Sigmoid colon (tissue), 7 donors: ENCODE measurements at places on chromosomes 7 and 10. TPM values are rescaled to one million over a fixed set of nuclear protein-coding genes. Genes with fewer than 3 reads are reported as not detected.

GRCh38 chr10:62661143-62661542 is 143.4 kb upstream of the ADO start:
- no peak for DNase-seq

WASL gene
- total RNA-seq: 34.6 TPM

- DNase-seq: no peak
Observed at GRCh38 chr10:89574368-89574767, 39.0 kb upstream of the SLC16A12 start.

PNLIPRP3 gene
- not detected for total RNA-seq

GRCh38 chr10:29569795-29570194 is 65.0 kb downstream of the SVIL start:
- DNase-seq: no peak

KIF11 gene
- 0.71 TPM for total RNA-seq

GRCh38 chr10:123800289-123800688 is 91.3 kb downstream of the CPXM2 start:
- no peak for DNase-seq

CCZ1B gene
- total RNA-seq: 48.9 TPM

DNA sequence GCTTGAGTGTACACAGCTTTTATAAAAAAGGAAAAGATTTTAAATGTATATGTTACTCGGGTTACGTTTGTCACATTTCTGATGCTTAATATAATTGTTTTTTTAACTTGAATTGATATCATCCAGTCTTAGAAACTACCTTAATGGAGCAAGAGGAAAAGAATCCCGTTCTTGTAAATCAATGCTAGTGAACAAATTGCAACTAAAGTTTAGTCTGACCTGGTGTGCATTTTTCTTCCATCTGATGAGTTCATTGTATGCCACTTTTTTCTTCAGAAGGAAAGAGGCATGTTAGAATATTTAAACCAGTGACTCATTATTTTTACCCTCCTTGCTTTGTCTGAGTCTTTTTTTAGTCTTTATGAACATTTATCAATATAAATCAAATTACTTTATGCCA is 34.7 kb downstream of the NET1 start:
- no peak for DNase-seq

DNA sequence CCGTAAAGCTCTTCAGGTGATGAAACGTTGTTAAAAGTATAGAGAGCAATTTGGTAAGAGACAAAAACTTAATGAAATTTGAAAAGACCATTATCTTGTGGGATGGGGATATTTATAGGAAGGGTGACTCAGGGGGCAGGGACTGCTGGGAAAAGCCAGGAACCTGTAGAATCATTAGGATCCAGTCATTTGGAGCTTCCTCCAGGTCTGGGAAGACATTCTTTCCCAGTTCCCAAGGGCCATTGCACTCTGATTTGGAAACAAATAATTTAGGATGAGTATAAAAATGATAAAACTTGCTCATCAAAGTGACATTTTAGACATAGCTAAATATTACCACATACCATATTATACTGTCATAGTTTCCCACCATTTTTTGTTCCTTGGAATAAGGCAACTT is 143.9 kb downstream of the PFKFB3 start:
- no peak for DNase-seq

DNA sequence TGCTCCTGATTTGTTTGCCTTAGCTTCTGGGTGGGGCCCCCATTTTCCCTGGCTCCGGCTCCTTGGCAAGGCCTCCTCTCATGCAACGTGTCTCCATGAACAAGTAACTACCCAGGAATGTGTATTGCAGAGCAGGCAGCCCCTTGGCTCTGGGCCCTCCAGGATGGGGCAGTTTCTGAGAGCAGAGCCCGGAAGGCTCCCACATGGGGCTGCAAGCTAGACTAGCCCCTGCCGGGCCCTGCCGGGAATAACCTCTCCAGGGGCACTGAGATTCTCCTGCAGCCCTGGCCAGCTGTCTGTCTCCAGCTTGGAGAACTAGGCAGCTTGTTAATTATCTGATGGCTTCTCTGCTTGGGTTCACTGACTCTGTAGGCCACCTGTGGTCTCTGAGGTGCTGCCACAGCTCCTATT is 184.0 kb upstream of the INHBA start:
- DNase-seq: peak; percentile 87

GRCh38 chr7:157644946-157645345 is 308.1 kb downstream of the DNAJB6 start:
- DNase-seq: no peak

DNAJB9 gene
- 44.3 TPM for total RNA-seq

GRCh38 chr10:88318803-88319202 is 264.3 kb downstream of the RNLS start:
- no peak for DNase-seq

GRCh38 chr7:37784015-37784414 is 64.4 kb upstream of the NME8 start:
- DNase-seq: no peak

DNA sequence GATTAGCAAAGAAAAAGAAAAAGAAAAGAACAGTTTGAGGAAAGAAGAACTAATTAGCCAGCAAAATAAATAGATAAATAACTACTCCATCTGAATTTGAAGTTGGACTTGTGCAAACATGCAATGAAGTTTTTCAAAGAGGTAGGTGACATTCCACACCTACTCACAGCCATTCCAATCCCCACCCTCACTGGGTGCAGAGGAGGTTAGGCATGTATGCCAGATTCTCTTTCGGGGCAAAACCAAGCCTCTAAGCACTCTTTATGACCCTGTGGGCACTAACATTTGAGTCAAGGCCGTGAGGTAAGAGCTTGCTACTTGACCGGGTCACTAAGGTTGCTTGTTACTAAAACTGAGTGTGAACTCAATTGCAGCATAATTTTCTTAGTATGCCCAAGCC is 108.4 kb upstream of the SEMA3A start:
- no peak for DNase-seq

DNA sequence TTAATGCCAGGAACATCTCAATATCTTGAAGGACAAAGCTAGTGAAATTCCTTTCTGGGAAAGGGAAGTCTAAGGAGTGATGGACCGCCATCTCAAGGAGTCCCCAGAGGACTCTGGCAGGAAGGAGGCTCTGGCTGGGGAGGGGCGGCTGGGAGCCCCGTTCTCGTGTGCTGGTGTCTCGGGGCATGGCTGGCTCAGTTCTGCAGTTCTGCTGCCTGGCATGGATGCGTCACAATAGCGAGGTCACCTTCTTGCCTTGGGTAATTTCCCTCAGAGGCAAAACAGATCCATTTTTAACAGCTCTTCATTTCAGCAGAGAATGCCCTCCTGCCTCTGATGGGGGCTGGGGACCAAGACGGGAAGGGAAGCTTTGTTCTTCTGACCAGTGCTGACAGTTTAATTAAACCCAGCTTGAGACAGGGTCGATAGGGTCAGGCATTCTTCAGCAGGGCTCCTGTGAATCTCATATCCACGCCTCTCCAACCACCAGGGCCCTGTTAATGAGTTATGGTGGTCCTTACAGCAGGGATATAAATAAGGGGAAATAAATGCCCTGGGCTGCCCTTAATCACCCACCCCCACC is 35.7 kb downstream of the SLIT1 start:
- DNase-seq: peak; percentile 57

KCNIP2 gene
- 7.1 TPM for total RNA-seq

DNA sequence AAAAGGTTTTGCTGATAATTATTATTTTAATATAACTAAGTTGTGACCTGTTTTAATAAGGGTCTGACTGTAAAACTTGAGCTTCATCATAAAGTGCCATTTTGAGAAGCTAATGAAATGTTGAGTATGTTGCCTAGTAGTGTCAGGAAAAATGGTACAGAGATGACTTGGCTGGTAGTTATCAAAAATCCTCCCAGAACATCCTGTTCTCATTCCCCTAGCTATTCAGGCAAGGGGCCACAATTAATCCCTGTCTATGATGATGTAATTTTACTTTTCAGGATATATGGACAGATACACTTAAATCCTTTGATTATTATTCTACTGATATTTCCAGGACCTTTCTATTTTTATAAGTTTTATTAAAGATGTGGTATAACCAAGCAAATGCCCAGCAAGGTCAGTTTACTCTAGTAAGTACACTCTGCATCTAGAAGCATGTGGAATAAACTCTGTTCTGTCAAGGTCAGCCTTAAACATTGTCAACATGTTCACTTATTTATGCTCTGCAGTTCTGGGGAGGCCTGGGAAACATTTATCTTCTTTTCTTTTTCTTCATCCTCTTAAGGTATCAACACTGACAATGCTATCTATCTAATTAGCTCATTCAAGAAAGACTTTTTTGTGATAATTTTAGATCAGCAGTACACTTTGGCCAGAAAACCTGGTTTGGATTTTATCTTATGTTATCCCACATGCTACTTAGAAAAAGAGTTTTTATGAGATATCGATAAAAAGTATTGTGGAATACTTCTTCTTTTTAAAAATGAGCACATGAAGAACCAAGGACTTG is 32.1 kb downstream of the BTRC start:
- DNase-seq: no peak

DNA sequence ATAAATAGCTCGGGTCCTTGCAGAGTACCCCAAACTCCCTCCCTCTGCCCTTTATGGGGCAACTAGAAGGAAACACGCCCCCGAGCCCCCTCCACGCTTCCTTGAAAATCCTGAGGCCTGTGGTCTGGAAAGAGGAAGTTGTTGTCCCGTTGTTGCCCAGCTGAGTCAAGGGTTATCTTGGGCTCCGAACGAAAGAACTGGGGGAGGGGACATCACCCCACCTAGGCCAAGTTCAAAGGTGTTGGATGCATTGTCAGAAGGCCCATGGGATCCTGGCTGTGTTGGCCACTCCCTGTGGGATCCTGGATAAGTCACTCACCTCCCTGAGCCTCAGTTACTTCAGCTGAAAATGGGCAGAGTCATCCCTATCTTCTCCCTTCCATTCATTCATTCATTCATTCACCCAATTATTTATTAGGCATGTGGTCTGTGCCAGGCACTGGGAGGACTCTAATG is at the start of gene CCL24:
TSS of gene CCL24 (minus strand) at position 26 of the 456 bp plus-strand sequence. CDS start 91 bp downstream, outside the sequence.
- no peak for DNase-seq

GRCh38 chr7:78779788-78780187 is 673.7 kb downstream of the MAGI2 start:
- no peak for DNase-seq

GRCh38 chr10:119409906-119410305 is 132.6 kb downstream of the RGS10 start:
- peak; percentile 88 for DNase-seq

DNA sequence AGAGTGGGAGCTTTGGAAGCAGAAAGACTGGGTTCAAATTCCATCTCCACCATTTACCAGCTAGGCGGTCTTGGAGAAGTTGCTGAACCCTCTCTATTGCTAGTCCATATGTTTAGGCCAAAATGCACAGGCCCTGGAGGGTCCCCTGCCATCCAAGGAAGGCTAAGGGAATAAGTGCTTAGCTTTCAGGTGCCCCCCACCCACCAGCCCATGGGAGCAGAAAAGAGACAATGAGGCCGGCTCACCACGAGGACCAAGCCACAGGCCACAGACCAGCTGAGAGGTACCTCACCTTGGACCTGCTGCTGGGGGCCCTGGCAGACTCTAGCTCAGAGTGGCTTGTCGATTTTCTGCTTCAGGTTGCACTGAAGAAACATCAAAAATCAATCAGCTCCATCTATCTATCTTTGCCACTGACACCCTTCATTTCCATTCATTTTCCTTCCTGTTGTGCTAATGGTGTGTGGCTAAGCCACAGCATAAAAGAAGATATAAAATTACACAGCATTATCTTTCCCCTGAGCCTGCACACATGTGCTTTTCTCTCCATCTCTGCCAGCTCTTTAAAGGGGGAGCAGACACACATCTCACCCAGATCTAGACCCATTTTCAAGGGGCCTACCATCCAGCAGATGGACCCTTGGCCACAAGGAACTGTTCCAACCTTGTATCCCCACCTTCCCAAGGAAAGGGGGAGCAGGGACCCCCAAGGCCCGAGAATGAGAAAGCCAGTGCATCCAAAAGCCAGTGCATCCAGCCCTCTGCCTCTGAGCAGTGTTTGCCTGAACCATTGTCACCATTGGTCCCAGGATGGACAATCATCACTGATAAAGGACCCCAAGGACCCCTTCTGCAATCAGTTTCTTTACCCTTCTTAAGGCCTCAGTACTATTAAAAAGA is 65.4 kb downstream of the GRID1 start:
- peak; percentile 48 for DNase-seq

DNA sequence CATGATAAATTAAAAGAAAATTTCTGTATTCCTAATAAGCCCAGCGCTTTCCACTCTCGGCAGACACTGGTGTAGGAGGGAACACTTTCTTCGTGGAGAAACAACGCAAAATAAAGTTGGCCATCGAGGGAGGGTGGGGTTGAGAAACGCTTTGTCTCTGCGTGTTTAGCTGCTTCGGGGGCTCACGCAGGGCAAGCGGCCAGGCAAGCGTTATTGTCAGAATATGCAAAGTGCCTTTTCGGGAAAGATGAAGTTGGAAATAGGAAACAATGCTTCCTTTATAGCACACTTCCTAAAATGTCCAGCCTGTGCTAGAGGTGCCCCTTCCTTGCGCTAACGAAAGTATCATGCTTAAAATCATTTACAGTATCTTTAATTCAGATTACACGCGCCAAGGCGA is 1.9 kb upstream of the EBF3 start:
- no peak for DNase-seq

PRKCQ gene
- total RNA-seq: 0.71 TPM

DNA sequence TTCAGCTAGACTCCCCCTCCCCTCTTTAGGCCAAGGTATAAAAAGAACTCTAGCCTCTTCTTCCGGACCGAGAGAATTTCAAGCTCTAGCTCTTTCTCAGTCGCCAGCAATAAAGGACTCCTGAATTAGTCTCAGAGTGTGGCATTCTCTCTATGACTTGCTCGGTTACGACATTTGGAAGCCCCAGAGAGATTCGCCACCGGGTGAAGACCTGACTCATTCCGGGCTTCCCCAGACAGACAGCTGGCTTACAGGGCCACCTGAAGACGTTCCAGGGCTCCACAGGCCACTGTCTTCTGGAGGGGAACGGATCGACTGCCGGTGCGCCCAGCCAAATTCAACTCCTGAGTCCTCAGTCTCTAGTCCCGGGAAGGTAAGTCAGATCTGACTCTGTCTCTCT is at the start of gene AKR1B15:
TSS of gene AKR1B15 (plus strand) at position 234 of the 400 bp plus-strand sequence. CDS start 15,510 bp downstream, outside the sequence.
- DNase-seq: no peak

DNA sequence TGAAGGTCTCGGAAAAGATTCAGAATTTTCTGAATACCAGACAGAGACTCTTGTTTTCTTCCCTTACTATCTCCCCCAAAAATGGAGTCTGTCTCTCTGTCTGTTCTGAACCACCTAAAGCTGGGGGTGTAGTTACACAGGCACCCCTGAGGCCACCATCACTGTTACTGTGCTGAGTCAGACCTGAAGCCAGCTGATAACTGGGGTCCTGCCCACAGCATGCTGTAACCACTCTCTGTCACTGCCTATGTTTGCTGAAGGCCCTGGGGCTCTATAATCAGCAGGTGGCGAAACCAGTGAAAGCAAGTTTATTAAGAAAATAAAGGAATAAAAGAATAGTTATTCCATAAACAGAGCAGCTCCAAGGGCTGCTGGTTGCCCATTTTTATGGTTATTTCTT is 575.2 kb upstream of the POT1 start:
- DNase-seq: no peak
